ENCODE measurements at places on chromosomes 16 and 17. TPM values are rescaled to one million over a fixed set of nuclear protein-coding genes. Genes with fewer than 3 reads are reported as not detected.
A peak's percentile ranks its signal among the peaks of the same experiment; 100 is the strongest.

GRCh38 chr17:27819145-27819544 lies 18.8 kb upstream of the NOS2 start:
- DNase-seq, result no peak

DNA sequence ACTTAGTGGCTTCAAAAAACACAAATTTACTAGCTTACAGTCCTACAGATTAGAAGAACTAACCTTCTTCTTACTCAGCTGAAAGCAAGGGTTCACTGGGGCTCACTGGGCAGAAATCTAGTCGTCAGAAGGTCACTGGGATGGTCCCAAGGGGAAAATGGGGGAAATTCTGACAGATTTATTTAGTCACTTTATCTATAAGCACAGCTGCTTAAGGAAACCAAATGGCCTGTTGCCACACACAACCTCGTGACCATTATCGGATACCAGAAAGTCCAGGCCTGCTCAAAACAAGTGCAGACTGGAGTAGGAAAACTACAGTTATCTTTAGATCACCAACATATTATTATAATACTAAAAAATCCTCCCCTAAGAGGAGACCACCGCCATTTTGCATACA lies 374.6 kb upstream of the ASIC2 start:
- DNase-seq, result no peak

GRCh38 chr17:41734139-41734948 lies at the start of gene HAP1:
HAP1 (minus strand) TSS chr17:41734643; CDS start chr17:41734634, 9 bp downstream.
- peak; percentile 40 for DNase-seq

GRCh38 chr17:79975498-79976134 lies 60.1 kb downstream of the TBC1D16 start:
- DNase-seq, result no peak

KRTAP2-3 gene
- total RNA-seq, result 13.4 TPM

- peak; percentile 74 for DNase-seq
These were observed 902 bp downstream of the ARHGAP27 start for GRCh38 chr17:45431531-45432404.

- no peak for DNase-seq
These were observed 55.1 kb upstream of the CORO6 start for GRCh38 chr17:29677824-29678223.

DNA sequence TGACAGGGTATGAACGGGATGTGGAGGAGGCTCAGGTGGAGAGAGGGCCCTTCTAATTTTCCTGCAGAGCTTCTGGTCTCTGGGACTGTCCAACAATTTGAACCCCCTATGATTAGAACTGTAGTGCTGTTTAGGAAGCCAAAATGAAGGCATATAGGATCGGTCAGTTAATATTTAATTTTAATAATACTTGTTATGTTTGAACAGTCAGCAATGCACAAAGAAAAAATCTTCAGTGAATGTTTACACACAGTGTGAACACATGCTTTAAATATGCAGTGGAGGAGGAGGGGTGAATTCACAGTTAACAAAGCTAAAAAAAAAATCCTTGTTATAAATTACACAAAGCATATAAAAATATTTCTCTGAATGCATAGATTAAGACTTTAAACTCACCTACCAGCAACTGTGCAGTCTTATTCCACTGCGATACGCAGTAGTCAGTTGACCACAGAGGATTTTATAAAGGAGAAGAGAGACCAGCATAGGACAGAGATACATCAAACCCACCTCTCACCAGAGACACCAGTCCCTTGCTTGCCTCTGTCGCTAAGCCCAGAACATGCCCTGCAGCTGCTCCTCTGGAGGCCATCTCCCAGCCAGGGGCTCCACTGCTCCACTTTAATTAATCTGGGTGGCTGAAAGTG lies 14.6 kb downstream of the ANKRD40 start:
- DNase-seq, result peak; percentile 65

- DNase-seq, result no peak
These were observed 78.5 kb downstream of the SPECC1 start for GRCh38 chr17:20087538-20088250.

ST6GALNAC2 gene
- 1.4 TPM for total RNA-seq

DNA sequence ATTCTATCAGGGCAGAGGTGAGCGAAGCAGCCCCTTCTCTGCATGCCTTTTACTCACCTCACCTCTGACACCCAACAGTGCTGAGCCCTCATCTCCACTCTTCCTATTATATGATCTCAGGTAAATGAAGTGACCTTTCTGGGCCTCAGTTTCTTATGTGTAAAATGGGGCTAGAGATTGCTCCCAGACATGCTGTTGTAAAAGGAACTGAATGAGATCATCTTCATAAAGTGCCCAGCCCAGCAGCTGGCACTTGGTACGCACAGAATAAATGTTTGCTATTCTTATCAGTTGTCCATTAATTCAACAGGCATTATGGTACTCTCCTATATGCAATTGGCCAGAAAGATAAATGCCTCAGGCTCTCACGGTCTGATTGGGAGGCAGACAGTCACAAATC lies 4.5 kb upstream of the GALK1 start:
- no peak for DNase-seq

DNA sequence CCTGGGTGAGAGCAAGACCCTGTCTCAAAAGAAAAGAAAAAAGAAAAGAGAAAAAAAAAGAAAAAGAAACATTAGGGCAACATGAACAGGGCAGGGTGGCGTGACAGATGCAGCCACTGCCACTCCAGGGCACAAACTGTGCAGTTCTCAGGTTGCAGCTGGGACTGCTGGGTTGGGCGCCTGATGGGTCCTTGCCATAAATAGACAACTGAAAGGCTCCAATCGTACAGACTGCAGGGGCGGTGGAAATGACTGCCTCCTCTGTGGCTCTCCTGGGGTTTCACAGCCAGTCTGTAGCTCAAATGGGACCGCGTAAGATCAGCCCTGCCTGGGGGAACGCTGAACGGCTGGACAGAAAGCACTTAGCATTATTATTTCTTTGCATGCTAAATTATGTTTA lies 130.7 kb downstream of the CPPED1 start:
- no peak for DNase-seq

GRCh38 chr17:81967533-81968395 lies 6.8 kb upstream of the NOTUM start:
- peak; percentile 77 for DNase-seq

DNA sequence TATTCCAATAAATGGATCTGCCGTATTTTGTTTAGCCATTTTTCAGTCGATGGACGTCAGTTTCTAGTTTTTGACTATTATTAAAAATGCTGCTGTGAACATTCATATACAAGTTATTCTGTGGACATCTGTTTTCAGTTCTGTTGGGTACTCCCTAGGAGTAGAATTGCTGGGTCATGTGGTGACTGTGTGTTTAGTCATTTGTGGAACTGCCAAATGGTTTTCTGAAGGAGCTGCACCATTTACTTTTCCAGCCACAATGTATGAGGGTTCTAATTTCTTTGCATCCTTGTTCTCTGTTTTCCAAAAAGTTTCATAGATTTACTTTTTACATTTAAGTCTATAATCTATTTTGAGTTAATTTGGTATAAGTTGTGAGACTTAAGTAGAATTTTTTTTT lies 29.5 kb downstream of the CYLD start:
- DNase-seq, result peak; percentile 87

GRCh38 chr17:44108440-44109311 lies 14.8 kb downstream of the HDAC5 start:
- DNase-seq, result peak; percentile 99

TP53TG3E gene
- total RNA-seq, result not detected

DNA sequence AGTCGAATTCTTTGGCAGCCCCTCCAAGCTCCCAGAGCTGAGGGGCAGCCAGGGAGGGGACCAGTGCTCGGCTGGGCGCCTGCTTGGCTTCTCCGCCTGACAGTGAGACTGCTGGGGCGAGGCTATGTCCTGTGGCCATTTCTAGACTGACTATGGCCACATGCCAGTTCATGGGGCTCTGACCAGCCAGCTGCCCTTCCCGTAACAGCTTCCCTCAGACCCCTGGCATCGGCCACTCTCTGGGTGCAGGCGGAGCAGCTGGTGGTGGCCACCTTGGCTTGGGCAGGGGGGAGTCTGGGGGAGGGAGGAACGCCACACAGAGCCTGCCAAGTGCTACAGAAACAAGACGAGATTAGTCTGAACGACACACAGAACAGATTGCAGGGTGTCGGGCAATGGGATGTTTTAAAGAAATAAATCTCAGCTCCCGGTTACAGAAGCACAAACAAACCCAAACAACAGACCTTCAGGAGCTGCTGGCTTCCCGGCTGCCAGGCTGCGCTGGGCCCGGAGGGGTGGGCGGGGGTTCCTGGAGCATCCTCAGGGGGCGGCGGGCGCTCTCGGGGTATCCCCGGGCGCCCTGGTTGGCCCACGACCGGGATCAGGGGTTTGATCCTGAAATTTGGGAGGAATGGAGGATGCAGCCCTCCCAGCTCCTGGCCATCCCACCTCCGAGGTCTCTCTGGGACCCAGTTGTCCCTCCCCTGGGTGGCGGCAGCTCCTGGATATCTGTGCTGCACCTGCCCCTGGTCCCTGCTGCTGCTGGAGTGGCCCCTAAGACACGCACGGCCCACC lies 34.5 kb downstream of the TBC1D16 start:
- DNase-seq, result no peak

TBC1D28 gene
- total RNA-seq, result not detected

- DNase-seq, result peak; percentile 47
These were observed 1.2 kb downstream of the MIF4GD start for GRCh38 chr17:75269844-75270217.

- peak; percentile 93 for DNase-seq
These were observed 68.3 kb upstream of the BCAR1 start for GRCh38 chr16:75319513-75320411.

DNA sequence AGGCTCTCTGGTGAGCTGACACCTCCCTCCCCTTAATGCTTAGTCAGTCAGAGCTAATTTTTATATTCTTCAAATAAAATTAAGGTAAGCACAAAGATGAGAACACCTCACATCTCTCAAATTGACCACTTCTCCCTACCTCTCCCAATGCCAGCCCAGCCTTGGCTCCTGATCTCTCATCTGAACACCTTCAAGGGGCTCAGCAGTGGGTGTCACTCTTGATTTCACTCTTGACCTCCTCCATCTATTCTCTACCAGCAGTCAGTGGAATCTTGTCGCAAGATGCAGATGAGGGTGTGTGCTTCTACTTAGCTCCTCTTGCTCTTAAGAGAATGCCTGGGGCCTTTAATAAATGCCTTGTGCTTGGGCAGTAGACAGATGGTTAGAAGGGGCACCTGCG lies 309.0 kb upstream of the IRX3 start:
- no peak for DNase-seq

DNA sequence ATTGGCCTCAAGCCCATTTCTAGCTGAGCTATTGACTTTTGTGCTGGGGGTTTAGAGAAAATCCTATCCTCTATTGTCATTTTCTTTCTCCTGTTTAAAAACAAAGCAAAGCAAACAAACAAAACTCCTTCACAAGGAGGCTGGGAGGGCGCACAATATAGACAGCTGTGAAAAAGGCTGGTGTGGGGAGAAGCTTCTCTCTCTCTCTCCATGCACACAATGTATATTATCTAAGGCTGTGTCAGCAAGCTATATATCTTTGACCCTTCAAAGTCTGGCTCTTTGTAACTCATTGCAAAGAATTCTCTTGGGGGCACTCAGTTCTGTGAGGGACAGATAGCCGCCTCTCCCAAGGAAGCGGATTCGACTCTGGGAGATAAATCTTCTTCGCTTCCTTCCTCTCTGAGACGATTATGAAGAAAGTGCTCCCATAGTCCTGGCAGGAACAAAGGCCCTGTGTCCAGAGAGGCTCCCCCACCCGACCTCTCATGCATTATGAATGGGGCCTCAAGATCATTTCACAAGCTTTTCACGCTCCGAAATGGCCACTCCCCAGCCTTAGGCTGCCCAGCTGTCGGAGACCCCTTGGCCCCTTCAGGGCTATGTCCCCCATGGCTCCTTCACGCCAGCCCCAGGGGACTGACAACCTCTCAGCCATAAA lies 33.2 kb upstream of the MEAK7 start:
- no peak for DNase-seq

DNA sequence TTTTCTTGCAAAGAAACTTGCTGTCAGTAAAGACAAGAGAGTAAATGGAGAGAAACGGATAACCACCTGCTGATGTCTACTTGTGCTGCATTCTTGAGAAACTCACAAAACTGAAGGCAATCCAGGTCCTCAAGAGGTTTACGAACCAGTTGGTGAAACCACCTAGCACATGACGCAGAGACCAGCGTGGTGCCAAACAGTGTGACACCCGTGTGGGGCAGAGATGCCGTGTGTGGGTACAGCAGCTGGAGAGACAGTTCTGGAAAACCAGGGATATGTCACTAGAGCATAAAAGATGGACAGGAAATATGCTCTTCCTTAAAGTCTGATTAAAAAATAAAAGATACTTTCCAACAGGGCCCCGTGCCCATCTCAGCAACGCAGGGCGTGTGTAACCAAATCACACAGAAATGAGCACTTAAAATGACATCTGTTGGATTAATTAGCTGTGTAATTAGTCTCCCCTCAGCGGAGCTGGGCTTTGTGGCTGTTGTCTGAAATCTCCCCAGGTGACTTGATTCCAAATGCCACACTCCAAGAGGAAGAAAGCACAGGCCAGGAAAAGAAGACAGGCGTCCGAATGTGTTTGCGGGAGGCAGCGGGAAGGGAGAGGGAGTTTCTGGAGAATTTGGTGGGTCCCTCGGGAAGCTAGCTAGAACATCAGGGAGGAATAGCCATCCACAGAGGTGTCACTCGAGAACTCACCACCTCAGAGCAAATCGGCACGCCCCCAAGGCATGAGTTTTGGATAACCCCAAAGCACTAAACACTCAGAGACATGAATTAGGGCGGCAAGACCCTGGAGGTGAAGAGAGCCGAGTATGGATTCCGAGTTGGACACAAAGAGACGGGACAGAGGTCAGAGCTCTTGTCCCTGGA lies 109.8 kb downstream of the ZFHX3 start:
- peak; percentile 13 for DNase-seq

- DNase-seq, result no peak
These were observed 22.7 kb downstream of the PLEKHG4 start for GRCh38 chr16:67302076-67302475.

GRCh38 chr16:55323637-55324271 lies at the start of gene IRX6:
IRX6 (plus strand) TSS chr16:55324203; CDS start chr16:55325092, 889 bp downstream.
- DNase-seq, result peak; percentile 53

DNA sequence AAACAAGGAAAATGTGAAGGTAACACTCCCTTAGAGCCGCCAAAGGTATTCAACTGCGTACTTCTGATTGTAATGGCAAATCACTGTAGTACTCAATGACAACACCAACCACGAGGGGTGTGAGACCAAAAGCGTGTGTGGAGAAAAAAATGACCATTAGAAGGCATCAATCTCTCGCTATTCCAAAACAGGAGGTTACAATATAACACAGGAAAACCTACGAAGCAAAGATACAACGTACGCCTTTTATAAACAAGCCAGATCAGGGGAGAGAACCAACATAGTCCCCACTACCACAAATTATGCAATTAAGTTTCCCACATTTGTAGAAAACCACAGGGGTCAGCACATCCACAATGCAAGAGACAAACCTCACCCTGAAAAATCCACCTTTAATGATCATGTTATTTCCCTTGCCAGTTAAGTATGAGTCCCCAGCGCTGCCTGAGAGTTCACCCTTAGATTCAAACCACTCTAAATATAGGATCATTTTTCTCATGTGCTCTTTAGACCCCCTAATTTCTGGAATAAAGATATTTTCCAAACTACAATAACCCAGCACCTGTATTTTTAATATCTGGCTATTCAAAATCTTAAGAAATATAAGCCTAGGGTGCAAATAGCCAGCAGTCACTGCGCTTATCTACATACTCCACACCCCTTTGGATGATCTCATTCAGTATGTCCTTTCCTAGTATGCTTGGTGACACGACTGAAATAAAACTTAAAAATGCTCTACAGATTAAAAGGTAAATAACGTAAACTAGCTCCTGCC lies 12.4 kb downstream of the TEX14 start:
- DNase-seq, result no peak
